Activated CD4-positive, alpha-beta T cell treated with anti-CD3 and anti-CD28 coated beads, Interleukin-2, amount 50 U/mL, for 48 hours (primary cell): ENCODE measurements at places on chromosomes 3 and 15.

GRCh38 chr3:46423588-46423987 lies 16.5 kb downstream of the CCRL2 start:
- DNase-seq, result no peak

GRCh38 chr15:61227950-61228936 lies 859 bp downstream of the RORA start:
- DNase-seq, result peak; percentile 6

DNA sequence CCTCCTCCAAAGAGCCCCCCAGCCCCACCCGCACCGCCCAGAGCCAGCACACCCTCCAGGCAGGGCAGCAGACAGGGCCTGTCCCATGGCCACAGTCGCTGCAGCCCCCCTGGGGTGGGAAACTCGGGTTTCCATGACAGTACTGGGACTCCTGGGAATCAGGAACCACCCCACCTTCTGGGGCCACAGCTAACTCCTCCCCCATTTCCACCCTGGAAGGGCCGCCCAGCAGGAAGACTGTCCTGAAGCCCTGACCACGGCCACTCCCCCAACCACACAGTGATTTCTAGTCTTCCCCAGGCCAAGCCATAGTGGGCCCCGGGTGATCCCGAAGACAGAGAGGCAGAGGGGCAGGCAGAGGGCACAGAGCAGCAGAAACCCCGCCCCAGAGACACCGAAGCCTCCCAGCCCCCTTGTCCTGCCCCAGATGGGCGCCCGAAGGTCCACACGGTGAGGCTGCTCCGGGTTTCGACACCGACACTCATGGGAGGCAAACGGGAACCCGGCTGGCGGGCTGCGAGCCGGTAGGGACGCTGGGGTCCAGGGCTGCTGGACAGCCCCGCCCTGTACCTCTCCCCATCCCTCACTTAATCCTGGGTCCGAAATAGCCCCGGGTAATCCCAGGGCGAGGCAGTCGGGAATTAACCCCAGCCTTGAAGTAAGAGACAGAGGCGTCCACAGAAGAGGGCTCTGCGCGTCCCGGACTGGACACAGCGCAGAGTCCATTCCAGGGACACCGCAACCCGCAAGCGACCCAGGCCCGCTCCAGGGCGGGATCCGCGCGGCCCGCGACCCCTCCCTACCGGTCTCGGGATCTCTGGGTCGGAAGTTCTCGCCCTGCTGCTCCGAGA lies 138.4 kb downstream of the NUP210 start:
- no peak for DNase-seq

DNA sequence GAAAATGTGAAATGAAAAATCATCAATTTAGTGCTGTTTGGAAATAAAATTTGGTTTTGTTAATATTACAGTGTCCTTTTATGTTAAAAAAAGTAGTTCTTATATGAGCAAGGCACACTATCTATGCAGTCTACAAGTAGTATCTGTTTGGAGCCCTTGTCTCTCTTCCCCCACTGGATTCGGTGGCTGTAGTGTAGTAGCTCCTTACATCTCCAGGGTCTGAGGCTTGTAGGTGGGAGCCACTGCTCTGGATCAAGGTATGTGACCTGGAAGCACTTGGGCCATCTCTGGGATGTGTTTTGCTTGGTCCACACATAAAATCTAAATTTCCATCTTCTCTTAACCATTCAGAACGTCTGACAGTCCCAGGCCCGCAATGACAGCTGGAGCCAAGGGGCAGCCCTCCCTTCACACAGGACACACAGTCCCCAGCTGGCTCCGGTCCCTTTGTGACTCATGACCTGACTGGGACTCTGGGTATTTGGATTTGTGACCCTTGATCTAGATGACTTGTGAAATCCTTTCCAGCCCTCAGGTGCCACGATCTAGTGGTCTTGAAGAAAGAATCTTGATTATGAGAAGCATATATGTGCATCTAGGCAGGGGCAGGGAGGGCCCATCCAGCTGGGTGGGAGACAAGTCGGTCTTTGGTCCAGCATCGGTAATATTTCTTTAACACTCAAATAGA lies 80.0 kb downstream of the USP13 start:
- DNase-seq, result no peak

DNA sequence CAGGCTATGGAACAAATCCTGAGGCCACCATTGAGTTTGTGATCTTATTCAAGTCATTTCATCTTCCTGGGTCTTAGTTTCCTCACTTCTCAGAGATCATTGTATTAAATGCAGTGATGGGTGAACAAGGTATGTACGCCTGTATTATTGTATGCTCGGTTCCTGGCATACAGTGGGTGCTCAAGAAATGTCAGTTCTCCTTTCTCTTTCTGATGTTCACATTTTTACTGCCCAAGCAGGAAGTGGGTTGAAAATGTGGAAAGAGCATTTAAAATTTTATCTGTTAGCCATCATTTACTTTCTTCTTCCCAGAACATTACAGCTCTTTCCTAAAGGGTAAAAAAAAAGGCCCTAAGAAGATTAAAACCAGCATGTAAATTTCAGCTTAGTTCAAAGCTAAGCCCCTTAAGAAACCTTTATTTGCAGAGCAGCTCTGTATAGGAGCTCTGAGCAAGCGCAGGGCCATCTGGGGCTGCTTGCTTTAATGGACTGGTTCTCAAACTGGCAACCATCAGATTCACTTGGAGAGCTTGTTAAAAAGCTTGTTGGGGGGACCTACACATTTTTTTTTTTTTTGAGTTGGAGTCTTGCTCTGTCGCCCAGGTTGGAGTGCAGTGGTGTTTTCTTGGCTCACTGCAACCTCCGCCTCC lies 179.4 kb downstream of the CHST2 start:
- no peak for DNase-seq

GRCh38 chr3:73556520-73557372 lies 68.0 kb downstream of the PDZRN3 start:
- DNase-seq, result no peak

DNA sequence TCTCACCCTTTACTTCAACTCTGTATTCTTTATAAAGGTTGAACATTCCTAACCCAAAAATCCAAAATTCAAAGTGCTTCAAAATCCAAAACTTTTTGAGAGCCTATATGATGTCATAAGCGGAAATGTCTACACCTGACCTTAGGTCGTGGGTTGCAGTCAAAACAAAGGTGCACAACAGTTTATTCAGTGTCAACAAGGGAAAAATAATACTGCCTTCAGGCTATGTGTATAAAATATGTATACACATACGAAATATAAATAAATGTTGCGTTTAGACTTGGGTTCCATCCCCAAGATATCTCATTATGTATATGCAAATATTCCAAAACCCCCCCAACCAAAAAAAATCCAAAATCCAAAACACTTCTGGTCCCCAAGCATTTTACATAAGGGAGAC lies 90.9 kb downstream of the STAG1 start:
- no peak for DNase-seq

DNA sequence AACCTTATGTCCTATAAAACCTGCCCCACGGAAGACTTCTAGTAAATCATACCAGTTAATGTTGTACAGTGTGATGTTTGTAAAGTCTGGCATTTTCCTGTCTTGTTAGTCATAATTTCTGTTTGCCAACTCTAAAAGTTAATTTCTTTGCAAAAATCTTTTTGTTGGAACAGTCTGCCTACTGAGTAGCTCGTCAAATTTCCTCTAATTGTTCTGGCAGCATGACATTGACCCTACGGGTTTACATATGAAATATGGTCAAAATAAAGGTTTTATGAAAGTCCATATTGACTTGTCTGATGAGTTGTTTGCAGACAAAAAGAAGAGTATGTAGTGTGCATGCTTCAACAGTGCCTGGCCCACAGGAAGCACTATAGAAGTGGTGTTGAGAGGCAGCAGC lies 79.8 kb upstream of the SOX2 start:
- no peak for DNase-seq

GRCh38 chr15:56371495-56372147 lies 6.4 kb downstream of the TEX9 start:
- DNase-seq, result no peak

GRCh38 chr15:44394062-44394461 lies 33.4 kb upstream of the CTDSPL2 start:
- no peak for DNase-seq
